Spleen (tissue), 13 donors: ENCODE measurements at places on chromosomes 13 and 19. TPM values are rescaled to one million over a fixed set of nuclear protein-coding genes. Genes with fewer than 3 reads are reported as not detected.
A peak's percentile ranks its signal among the peaks of the same experiment; 100 is the strongest.

Gene EPS8L1
- total RNA-seq, result not detected

DNA sequence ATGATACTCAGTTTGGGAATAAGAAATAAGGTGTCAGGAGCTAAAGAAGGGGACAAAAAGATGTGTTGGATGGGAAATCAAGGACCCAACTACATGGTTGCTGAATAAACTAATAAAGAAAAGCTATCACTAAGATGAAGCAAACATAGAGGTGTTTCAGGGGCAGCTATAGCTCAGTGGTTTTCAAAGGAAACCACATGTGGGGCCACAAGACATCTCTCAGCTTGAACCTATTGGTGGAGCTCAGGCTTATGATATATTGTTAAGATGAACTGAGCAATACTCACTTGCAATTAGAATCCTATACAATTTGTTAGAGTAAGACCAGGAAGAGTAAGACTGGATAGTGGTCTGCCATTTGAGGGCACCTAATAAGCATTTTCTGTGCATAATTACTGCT lies 45.1 kb upstream of the SPRY2 start:
- no peaks in the 10 kb centered on the region for H3K4me1 ChIP-seq
- H3K36me3 ChIP-seq, result no peaks in the 10 kb centered on the region
- no peak for DNase-seq
- no peak overlapping the region for H3K27ac ChIP-seq

GRCh38 chr13:113592571-113592970 lies 8.0 kb downstream of the TFDP1 start:
- peaks cover 21% of the 10 kb centered on the region for H3K4me1 ChIP-seq
- DNase-seq, result peak; percentile 31
- no peaks in the 10 kb centered on the region for H3K36me3 ChIP-seq
- no peaks in the 10 kb centered on the region for H3K27me3 ChIP-seq

Gene RGS9BP
- 0.60 TPM for total RNA-seq

GRCh38 chr13:45827318-45827717 lies 24.2 kb downstream of the SIAH3 start:
- no peaks in the 10 kb centered on the region for H3K4me1 ChIP-seq
- DNase-seq, result no peak
- no peak overlapping the region for H3K4me3 ChIP-seq
- H3K36me3 ChIP-seq, result no peaks in the 10 kb centered on the region

Gene LYPD3
- total RNA-seq, result 0.57 TPM

DNA sequence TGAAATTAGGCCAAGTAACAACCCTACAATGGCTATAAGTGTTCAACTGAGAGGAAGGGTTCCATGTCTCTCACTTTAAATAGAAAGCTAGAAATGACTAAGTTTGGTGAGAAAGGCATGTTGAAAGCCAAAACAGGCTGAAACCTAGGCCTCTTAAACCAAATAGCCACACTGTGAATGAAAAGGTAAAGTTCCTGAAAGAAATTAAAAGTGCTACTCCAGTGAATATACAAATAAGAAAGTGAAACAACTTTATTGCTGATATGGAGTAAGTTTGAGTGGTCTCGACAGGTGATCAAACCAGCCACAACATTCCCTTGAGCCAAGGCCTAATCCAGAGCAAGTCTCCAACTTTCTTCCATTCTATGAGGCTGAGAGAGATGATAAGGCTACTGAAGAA lies 209.6 kb downstream of the KLF12 start:
- no peaks in the 10 kb centered on the region for H3K27me3 ChIP-seq
- no peak overlapping the region for H3K27ac ChIP-seq
- DNase-seq, result no peak
- no peak overlapping the region for H3K4me3 ChIP-seq
- no peaks in the 10 kb centered on the region for H3K4me1 ChIP-seq

DNA sequence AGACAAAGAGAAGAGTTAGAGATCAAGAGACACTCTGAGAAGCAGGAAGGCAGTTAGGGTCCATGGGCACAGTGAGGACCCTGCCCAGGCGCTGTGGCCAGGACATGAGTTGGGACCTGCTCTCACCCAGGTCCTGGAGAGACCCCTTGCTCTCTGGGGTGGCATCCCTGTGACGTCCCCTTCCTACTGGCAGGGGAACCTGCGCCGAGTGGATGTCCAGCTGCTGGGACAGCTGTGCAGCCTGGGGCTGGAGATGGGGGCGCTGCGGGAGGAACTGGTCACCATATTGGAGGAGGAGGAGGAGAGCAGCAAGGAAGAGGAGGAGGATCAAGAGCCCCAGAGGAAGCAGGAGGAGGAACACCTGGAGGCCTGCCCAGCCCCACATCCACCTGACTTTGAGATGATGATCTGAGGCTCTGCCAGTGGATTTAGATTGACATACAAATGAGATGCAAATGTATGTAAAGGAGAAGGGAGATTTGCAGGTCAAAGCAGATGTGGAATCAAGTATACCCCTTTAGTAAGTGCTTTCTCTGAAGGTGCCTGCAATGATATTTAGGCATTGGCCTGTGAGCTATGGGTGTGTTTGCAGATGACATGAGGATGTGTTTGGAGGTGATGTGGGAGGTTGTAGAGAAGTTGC lies 978 bp downstream of the ERICH4 start:
- H3K36me3 ChIP-seq, result no peaks in the 10 kb centered on the region
- H3K27me3 ChIP-seq, result no peaks in the 10 kb centered on the region
- no peak for DNase-seq
- no peak overlapping the region for H3K4me3 ChIP-seq

Gene ZNF296
- total RNA-seq, result 5.5 TPM

- H3K27me3 ChIP-seq, result no peaks in the 10 kb centered on the region
- no peak for DNase-seq
- H3K4me1 ChIP-seq, result no peaks in the 10 kb centered on the region
- no peak overlapping the region for H3K4me3 ChIP-seq
- no peaks in the 10 kb centered on the region for H3K36me3 ChIP-seq
Observed at GRCh38 chr13:101098873-101099272, 317.4 kb downstream of the NALCN start.

DNA sequence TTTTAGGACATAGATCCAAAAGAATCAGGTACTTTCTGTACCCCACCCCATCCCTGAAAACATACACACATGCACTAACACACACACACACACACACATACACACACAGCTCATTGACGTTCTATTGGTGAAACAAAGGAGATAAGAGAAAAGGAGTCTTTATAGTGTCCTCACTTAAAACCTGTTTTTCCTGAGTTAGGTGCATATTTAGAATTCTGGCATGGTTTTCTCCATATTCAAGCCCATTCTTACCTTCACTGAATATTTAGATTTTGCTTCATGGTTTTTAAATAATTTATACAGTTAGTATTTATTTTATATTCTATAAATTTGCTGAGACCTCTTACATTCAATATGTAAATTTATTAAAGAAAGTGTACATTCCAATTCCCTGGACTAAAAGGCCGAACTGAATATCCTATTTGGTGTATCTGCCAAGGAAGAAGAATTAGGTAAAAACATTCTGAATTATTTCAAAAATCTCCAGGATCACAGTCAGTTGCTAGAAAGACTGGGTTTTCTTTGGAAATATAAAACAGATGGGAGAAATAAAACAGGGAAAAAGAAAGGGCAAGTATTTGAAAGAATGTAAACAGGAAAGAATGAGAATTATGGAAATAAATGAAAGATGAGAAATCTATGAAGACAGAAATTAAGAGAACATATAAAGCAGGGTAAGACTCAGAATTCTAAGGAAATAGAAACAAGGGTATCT lies 556.2 kb downstream of the KCTD12 start:
- no peaks in the 10 kb centered on the region for H3K4me1 ChIP-seq
- no peaks in the 10 kb centered on the region for H3K36me3 ChIP-seq
- no peaks in the 10 kb centered on the region for H3K27me3 ChIP-seq
- DNase-seq, result no peak

Gene SHKBP1
- total RNA-seq, result 147 TPM
